Activated CD4-positive, CD25-positive, alpha-beta regulatory T cell (primary cell): ENCODE measurements at places on chromosomes 6 and 20.

- DNase-seq = no peak
Measured at GRCh38 chr6:20811109-20811761, 277.0 kb downstream of the CDKAL1 start.

DNA sequence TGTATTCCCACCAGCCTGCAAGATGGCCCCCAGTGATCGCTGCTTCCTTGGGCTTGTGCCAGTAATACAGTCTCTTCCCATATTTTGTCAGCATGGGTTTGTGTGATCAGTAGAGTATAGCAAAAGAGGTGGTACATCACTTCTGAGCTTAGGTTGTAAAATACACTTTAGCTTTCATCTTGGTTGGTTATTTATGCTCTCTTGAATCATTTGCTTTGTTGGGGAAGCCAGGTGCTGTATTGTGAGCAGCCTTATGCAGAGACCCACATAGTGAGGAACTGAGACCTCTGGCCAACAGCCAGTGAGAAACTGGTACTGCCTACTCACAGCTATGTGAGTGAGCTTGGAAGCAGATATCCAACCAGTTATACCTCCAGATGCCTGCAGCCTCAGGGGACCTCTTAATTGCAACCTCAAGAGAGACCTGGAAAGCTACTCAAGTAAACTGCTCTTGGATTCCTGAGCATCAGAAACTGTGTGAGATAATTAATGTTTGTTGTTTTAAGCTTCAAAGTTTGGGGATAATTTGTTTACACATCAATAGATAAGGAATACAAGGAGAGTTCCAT, 229.3 kb downstream of the FARS2 start:
- no peak for DNase-seq

DNA sequence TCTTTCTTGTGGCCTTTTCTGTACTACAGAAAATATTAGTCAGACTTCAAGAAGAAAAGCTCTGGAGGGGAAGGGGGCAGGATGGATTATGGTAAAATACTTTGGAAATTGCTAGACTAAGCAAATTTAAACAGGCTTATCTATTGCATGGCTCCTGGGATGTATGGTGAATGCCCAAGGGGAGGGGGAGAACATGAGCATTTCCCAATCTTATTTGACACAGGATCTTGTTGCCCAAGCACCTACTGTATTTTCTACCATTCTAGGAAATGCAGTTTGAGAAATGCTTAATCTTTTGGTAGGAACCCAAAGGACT, 86.1 kb upstream of the LAMP5 start:
- DNase-seq = no peak

GRCh38 chr6:93785694-93786030, 366.3 kb upstream of the EPHA7 start:
- no peak for DNase-seq

DNA sequence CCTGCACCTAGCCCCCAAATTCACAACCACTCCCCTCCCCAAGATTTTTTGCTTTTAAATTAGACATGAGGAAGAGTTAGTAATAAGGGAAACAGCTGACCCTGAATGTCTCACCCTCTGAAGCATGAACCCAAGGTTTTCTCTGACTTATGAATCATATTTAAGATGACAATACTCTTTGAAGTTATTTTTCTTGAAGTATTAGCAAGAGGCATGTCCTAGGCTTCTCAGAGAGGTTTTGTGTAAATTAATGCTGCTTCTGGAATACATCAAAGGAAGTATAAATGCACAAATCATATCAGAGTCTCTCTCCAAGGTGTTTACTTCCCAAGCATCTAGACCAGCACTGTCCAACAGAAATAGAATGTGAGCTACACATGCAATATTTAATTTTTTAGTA, 408.1 kb upstream of the MARCKS start:
- no peak for DNase-seq

DNA sequence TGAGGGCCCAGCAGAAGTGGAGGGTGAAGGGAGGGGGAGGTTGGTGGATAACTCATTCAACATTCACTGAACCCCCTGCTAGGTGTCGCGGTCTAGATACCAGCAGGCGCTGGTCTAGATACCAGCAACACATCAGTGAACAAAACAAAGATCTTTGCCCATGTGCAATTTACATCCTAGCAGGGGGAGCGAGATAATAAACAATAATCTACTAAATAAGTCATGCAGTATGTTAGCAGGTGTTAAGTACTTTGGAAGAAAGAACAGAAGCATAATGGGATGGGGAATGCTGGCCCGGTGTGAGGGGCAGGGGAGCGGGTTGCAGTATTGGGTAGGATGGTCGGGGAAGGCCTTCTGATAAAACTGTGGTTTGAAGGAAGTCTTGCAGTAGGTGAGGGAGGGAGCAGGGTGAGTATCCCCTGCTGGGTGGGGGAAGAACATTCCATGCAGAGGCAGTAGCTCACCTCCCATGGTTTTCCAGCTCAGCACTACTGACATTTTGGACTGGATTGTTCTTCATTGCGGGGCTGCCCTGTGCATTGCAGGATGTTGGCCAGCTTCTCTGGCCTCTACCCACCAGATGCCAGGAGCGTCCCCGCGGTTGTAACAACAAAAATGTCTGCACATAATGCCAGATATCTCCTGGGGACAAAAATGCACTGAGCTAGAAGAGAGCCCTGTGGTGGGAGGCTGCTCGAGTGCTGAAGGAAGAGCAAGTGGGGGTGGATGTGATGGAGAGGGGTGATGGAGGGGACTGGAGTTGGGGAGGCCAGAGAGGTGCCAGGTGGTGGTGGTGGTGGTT, 117.3 kb downstream of the TOX2 start:
- DNase-seq = no peak

GRCh38 chr20:61823242-61823641, 242.4 kb downstream of the TAF4 start:
- DNase-seq = no peak

DNA sequence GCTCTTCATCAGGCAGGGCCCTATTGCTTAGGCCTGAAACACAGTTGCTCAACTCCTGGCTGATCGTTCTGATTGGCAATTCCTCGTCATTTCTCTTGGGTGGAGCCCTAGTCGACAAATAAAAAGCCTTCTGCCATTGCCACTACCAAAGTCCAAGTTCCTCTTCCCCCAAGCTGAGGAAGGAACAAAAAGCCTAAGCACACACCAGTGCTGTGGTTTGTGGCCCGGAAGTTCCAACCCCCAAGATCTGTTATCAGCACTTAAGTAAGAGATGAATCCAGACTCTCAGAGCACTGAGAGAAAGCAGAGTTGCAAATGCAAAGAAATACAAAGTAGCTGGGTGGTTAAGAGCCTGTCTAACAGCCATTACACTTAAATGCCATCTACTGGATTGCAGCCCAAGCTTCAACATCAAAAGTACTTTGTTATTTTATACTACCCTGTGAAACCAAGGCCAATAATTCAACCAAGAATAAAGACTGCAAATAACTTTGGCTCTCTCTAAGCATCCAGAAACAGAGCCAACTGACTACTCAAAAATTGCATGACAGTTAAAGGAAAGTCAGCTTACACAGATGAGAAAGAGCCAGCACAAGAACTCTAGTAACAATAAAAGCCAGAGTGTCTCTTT, 1024.0 kb downstream of the GRIK2 start:
- DNase-seq = no peak

- no peak for DNase-seq
Measured at GRCh38 chr6:34584694-34585093, 28.6 kb upstream of the SPDEF start.

DNA sequence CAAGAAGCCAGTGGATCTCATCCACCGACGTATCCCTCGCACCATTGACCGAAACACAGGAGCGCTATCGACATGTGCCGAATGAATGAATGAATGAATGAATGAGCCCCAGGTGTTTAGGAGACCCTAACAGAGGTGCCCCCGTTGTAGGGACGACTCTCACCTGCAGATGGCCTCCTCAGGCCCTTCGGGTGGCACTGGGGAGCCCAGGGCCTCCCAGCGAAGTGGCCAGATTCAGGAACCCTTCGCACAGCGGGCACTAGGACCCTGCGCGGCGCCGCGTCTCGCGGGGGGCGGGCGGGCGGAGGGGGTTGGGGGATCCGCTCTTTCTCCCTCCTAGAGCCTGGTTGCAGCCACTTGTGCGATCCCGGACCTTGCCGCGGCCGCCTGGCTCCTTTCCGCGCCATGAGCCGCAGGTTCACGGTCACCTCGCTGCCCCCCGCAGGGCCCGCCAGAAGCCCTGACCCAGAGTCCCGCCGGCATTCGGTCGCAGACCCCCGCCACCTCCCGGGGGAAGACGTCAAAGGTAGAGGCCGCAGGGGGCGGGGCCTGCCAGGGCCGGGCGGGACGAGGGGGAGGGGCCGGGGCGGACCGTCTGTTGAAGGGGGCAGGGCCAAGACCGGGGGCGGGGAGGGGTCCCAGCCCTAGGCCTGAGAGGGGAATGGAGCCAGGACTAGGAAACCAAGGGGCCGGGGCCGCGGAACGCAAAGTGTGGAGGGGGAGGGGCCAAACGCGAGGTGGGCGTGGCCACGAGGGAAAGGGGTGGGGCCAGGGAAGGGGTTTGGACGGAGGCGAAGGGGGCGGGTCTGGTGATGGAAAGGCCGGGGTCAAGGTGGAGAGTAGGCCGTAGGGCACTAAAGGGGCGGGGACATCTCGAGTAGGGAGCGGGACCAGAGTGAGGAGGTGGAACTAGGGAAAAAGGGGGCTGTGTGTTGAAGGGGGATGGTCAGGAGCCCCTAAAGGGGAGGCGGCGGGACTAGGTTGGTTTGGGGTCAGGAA, 7.4 kb upstream of the SLC12A5 start:
- no peak for DNase-seq

DNA sequence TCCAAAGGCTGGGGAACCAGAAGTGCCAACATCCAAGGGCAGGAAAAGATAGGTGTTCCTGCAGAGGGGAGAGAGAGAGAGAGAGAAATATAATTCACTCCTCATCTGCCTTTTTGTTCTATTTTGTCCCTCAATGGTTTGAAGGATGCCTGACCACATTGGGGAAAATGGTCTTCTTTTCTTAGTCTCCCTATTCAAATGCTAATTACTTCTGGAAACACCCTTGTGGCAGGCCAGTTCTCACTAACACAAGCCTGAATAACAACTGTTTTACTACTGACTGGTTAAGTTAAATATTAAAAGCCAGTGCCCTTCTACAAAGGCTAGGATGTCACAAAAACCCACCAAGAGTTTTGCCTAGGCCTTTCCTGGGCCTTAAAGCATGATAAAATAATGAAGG, 425.4 kb upstream of the HTR1E start:
- DNase-seq = no peak

DNA sequence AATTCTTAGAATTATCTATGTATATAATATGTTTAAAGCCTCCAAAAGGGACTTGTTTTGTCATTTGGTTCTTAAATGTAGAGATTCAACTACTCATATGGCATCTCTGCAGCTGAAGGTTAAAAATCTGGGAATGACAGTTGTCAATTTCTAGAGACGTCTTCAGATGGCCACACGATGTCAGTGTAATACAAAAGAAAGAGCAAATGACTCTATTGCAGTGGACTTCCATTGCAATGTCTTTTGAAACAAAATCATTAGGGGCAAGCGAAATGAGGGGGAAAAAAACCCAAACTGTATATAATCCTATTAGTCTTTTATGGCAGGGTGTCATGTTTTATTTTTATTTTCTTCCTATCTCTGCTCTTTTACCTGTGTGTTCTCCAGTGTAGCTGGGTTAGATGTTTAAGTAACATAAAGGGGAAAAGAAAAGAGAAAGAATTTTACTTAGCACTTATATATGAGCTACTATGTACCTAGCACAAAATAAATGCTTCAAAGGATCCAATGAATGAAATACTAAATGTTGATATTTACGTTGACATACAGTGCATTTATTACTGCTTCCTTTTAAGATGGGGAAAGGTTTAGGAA, 26.2 kb downstream of the CCN2 start:
- no peak for DNase-seq

- DNase-seq = no peak
Measured at GRCh38 chr6:100473182-100473581, 8.5 kb upstream of the SIM1 start.

DNA sequence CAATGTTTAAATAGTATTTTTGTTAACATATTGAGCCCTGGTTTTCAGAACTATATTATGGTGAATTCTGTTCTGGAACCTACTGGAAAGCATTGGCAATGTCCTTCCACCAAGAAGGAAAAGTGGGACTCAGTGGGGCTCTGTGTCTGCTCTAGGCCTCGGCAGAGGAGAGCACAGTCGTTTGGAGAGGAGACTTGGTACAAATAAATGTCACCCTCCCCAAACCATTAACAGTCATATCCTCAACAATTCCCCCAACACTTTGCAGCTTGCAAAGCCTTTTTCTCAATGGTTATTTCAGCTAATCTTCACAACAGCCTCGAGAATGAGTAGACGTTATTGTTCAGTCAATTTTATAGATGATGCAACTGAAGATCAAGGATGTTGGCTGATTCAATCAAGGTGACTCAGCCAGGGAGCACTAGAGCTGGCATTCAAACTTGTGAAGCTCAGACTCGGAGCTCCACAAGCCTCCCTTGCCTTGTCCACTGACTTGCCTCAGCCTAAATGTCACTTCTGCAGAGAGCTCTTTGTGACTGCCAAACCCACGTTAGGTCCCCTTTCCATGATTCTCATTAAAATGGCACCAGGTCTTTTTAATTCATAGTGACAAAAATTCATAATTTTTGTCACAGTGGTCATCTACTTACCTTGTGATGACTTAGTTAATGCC, 60.6 kb downstream of the TOX2 start:
- no peak for DNase-seq

- DNase-seq = no peak
Measured at GRCh38 chr6:135323202-135323668, 142.1 kb downstream of the MYB start.

DNA sequence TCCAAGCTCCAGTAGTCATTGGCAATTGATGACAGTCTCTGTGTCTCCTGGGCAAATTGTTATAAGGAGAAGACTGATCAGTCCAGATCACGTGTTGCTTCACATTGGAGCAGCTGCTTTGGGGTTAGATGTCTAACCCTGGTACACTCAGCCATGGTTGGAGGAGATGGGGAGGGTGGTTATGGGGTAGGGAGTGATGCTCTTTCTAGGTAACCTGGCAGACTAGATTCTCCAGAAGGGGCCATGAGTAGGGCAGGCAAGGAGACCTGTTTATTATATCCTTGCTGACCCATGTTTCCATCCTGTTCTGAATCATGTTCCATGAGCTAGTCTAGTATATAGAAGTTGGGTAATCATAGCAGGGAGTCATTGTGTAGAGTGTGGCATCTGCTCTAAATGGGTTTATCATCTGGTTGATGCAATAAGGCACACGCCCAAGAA, 50.8 kb upstream of the BACH2 start:
- DNase-seq = no peak

GRCh38 chr6:41523915-41524633, 22.1 kb upstream of the FOXP4 start:
- DNase-seq = no peak
